ENCODE measurements at places on chromosomes 5 and 9. TPM values are rescaled to one million over a fixed set of nuclear protein-coding genes. Genes with fewer than 3 reads are reported as not detected.
A peak's percentile ranks its signal among the peaks of the same experiment; 100 is the strongest.

DNA sequence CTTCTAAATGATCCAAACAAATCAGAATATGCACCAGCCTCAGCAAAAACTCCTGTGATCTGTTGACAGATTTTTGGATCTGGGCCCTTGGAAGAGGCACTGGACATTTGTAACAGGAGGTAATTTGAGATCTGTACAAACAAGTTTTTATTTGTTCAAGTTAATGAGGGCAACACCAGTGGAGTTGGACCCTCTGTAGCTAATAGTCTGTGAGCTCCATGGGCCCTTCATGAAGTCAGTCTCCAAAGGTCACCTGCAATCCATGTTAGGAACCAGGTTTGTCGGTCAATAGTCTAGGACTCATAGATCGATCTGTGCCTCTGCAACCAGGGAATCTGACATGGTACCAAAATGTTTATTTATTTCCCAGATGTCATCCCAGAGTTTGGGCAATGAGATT is 40.9 kb downstream of the PAM start:
- DNase-seq, result no peak

GRCh38 chr5:149609640-149610219 is 28.4 kb downstream of the ARHGEF37 start:
- DNase-seq, result no peak

GRCh38 chr5:150125334-150125733 is 30.3 kb downstream of the PDGFRB start:
- DNase-seq, result no peak

- DNase-seq, result no peak
Measured at GRCh38 chr9:35723908-35724307, 8.1 kb downstream of the TLN1 start.

GRCh38 chr5:165809914-165810313 is 2304.5 kb downstream of the MAT2B start:
- no peak for DNase-seq

DNA sequence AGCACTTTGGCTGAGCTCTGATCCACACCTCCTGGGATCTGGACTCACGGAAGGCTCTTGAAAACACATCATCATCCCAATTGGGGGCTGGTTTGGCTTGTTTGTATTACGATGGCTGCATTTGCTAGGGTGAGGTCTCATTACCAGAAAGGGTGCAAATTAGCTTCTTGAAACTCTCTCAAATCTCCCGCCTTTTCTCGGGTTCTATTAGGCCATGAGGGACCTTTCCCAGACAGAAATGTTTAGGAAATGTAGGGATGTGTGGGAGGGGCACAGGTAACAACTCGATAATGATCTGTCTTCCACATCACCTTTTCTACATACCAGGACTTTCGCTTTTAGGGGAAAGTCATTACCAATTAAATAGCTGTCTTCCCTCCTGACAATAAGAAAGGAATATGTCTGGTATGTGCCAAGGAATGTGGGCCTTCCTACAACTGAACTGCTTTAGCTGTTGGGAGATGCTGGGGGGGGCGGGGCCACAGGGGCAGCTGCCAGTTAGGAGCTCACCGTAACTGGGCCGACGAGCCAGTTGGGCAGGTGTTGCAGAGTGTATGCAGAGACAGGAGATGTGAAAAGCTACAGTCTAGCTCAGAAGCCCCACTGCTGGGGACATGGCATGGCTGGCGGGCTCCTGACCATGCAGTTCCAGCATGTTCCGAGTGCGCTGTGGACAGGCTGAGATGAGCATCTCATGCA is 71.2 kb downstream of the AK8 start:
- DNase-seq, result no peak

DNA sequence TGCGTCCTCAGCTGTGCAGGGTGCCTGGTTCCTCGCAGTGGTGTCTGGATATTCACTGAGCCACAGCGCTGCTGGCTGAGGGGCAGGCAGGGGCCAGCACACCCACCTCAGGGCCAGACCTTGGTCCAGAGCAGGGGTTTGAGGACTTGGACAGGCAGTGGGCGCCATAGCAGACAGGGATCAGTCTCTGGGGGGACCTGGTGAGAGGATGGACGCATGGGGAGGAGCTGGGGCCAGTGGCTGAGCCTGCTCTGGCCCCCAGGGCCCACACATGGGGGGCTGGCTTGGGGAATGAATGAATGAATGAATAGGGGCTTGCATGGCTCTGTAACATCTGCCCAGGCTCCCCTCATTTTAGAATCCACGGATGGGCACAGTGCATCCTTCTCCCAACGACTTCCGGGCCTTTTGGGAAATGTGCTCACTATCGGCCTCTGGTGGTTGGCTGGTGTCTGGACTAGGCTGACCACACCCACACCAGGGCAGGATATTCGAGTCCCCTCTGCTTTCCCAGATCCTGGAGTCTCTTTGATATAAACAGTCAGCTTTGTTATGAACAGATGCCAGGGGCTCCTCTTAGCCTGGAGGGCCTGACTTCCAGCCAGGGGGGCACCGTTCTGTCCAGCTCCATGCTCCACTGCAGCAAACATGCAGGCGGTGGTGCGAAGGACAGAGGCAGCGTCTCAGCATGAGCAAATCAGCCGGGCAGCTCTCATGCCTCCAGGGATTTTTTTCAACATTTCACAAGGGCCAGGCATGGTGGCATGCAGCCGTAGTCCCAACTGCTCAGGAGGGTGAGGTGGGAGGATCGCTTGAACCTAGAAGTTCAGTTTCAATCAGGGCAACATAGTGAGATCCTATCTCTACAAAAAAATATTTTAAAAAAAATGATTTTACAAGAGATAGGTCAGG is 62.6 kb downstream of the NEK6 start:
- DNase-seq, result peak; percentile 72

- no peak for DNase-seq
Measured at GRCh38 chr5:151491062-151491461, 43.7 kb downstream of the SLC36A1 start.

DNA sequence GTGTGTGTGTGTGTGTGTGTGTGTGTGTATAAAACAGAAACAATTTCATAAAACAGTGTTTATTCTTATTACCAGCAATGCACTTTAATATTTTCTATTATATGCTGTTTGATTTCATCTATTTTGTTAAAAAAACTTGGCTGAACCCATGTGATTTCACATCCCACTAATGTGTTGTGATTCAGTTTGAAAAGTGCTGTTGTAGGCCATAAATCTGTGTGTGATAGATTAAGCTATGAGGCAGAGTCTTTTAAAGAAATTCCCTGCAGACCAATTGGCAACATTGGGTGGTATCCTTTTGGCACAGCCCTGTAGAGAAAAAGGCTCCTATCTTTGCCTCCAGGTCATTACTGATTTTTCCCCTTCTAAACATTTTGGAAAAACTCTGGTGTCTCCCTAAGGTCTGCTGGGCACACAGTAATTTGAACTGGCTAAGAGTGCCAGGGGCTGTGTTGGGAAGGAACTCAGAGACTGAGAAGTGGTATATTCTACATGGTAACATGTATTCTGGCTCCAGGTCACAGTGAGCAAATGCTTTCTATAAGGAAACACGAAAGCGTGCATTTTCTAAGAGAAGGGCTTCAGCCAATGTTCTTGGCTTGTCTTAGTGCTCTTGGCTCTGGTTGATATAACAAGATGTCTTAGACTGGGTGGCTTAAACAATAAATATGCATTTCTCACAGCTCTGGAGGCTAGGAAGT is 4.5 kb downstream of the CAMK4 start:
- no peak for DNase-seq

DNA sequence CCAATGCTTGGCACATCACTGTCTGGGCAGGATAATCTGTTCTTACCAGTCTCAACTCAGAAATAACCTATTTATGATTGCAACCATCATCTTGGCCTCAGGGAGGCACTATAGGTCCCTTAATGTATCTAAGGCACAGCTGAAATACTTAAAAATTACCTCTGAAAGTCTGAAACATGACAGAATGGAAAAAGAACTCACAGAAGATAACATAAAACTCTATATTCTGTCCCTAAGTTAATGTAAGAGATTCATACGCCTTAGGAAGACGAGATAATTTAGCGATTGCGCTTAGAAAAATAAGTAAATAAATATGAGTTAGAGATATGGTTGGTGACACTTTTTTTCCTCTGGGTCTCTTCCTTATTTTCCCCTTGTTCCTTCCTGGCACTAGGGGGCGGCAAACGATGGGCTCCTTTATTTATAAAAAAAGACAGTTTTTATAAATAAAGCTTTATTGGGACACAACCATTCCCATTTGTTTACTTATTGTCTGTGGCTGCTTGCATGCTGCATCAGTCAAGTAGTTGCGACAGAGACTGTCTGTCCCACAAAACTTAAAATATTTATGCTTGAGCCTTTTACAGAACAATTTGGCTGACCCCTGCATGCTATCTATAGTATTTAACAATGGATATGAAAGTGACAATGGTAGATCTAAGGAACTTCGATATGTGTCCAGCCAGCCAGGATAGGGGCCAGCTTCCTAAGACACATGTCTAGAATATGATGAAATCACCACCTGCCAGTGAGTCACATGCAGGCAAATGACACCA is 79.6 kb downstream of the PDE4D start:
- peak; percentile 76 for DNase-seq

DNA sequence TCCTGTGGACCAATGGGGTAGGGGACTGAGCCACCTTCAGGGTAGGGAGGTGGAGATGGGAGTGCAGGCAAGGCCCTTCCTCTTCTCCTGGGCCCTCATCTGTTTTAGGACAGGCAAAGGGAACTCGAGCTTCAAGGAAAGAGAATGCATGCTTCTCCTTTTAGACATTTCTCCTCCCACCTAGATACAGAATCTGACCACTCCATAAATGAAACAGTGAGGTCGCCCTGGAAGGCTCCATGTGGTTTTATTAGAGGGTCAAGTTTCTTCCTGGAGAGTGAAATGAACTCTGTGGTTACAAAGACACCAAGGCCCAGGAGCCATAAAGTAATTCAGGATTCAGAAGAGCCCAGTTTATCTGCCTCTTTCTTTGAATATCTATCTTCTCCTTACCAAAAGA is 14.9 kb downstream of the LHFPL2 start:
- DNase-seq, result no peak

DNA sequence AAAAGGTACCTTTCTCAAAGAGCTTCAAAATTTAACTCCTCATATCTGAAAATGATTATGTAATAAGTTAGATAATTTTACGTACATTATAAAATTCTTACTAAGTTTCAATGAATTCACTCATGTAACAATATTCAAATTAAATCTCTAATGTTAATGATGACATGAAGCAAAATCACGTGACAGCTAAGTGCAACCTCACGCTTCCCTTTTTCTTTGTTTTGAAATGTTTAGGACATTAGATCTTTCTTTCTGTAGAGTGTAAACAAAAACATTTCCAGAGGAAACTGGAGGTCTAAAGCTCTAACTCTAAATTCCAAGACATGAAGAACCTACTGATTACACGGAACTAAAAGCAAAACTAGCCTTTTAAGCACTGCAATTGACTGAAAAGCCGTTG is 227.3 kb upstream of the TBCA start:
- DNase-seq, result no peak

DNA sequence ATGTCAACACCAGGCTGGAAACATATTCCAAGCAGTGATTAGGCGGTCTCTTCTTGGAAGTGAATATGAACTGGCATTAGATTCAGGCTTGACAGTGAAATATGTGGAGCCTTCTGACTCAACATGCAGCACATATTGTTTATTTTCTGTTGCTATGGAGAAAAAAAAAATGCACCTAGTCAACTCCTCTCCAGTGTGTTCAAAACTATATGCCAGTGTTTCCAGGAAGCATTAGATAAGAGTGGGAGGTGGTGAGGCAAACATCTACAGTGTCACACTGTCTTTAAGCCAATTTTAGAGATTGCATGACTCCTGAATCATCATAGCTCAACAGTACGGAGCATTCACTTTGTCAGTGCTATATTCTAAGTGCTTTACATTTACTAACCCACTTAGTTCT is 117.9 kb downstream of the HCN1 start:
- no peak for DNase-seq

DNA sequence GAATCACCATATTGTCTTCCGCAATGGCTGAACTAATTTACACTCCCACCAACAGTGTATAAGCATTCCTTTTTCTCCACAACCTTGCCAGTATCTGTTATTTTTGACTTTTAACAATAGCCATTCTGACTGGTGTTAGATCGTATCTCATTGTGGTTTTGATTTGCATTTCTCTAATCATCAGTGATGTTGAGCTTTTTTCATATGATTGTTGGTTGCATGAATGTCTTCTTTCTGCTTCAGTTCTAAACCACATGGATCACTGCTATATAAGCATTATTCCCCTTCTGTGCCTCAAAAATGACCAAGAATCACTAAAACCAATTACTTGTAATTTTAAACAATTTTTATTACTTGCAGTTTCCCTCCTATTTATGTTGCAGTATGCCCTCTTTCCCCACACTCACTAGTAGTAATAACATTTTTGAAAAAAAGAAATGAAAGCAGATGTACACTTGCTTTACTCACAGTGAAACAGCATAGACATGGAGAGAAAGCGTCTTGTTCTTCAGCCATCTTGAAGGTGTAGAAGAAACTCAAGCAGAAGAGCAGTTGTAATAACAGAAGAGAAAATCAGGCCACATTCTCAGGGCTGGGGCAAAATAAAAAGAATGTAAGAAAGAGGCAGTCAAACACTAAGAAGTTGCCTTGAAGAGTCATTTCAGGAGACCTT is 4.5 kb upstream of the TMEM252 start:
- no peak for DNase-seq

DNA sequence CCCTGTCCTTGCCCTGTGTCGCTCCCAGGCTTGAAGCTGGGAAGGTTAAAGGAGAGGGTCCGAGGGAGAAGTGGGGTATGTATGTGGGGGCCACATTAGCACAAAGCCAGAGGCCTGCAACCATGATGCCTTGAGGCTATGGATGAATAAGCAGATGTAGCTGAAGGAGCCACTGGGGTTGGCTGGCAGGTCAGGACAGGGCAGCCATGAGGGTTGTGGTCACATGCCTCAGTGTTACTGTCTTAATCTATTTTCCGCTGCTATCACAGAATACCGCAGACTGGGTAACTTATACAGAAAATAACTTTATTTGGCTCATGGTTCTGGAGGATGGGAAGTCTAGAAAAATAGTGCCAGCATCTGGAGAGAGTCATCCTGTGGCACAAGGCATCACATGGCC is 9.2 kb upstream of the GRHPR start:
- no peak for DNase-seq

- DNase-seq, result no peak
Measured at GRCh38 chr5:82183828-82184227, 94.3 kb downstream of the RPS23 start.

PCDHGB2 gene
- 1.8 TPM for total RNA-seq

POU4F3 gene
- not detected for total RNA-seq

FOXD4L5 gene
- total RNA-seq, result 0.10 TPM

SPINK13 gene
- total RNA-seq, result 2.8 TPM

NUTM2F gene
- total RNA-seq, result not detected

CCL27 gene
- not detected for total RNA-seq

MYMK gene
- total RNA-seq, result not detected

NPR2 gene
- total RNA-seq, result 7.0 TPM

ACOT12 gene
- total RNA-seq, result not detected

FOXD4 gene
- 0.14 TPM for total RNA-seq

SH3GL2 gene
- not detected for total RNA-seq

ASPN gene
- total RNA-seq, result not detected

Data from NCI-H460 (cell line).